ENCODE measurements at places on chromosomes 11 and 22. TPM values are rescaled to one million over a fixed set of nuclear protein-coding genes. Genes with fewer than 3 reads are reported as not detected.

GRCh38 chr11:2691991-2692875, 7.6 kb downstream of the KCNQ1OT1 start:
- H3K27ac ChIP-seq = peak overlapping the region; percentile 99
- peak; percentile 55 for DNase-seq
- peaks cover 4% of the 10 kb centered on the region for H3K36me3 ChIP-seq
- H3K4me1 ChIP-seq = peaks cover 94% of the 10 kb centered on the region
- H3K27me3 ChIP-seq = peaks cover 6% of the 10 kb centered on the region

- H3K27ac ChIP-seq = no peak overlapping the region
- DNase-seq = no peak
- no peaks in the 10 kb centered on the region for H3K36me3 ChIP-seq
- H3K4me1 ChIP-seq = peaks cover 15% of the 10 kb centered on the region
- no peaks in the 10 kb centered on the region for H3K27me3 ChIP-seq
These were observed 1351.1 kb downstream of the BRD1 start for GRCh38 chr22:48476577-48476976.

GRCh38 chr11:128645968-128646367, 47.9 kb upstream of the FLI1 start:
- H3K27me3 ChIP-seq = no peaks in the 10 kb centered on the region
- DNase-seq = no peak
- H3K36me3 ChIP-seq = no peaks in the 10 kb centered on the region
- H3K27ac ChIP-seq = no peak overlapping the region

DNA sequence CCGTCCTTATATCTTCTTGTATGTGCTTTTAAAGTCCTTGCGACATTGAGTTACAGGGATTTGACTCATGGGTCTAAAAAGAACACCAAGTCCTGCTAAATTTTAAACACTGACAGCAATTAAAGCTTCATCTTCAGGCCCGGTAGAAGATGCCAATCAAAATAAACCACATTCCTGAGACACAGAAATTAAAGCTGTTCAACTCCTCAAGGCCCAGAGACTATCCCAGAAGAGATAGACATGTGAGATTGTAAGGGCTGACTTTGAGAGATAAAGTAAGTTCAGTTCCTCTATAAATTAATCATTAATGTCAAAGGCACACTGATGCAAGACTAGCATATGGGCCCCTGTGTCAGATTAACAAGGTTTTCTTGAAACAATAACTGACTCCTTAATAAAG, 49.8 kb downstream of the OSBPL5 start:
- peaks cover 65% of the 10 kb centered on the region for H3K36me3 ChIP-seq
- H3K27ac ChIP-seq = no peak overlapping the region
- H3K4me1 ChIP-seq = no peaks in the 10 kb centered on the region
- H3K27me3 ChIP-seq = peaks cover 4% of the 10 kb centered on the region
- DNase-seq = no peak

DNA sequence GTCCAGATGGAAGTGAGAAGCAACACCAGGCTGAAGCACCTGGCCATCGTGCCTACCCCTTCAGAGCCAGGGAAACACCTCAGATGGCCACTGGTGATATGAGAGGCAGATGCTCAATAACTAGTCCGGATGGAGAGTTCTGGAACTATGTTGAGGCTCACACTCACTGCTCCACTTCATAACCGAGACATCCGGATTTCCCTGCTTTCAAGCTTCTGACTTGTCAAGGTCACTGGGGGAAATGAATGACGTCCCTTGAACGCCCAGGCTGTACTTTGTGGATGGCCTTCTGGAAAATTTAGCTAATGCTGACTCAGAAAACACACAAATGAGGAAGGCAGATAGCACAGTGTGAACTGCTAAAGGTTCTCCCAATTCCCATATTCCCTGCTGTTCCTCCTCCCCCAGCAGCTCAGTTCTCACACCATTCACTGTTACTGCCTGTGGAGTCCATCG, at the start of gene LYVE1:
Gene LYVE1 (minus strand): TSS at position 180 of the 456 bp plus-strand sequence. CDS start 133 bp downstream, at position 47.
- no peaks in the 10 kb centered on the region for H3K27me3 ChIP-seq
- H3K36me3 ChIP-seq = no peaks in the 10 kb centered on the region
- peaks cover 20% of the 10 kb centered on the region for H3K4me1 ChIP-seq
- no peak within 1 kb of the TSS for H3K27ac ChIP-seq
- no peak within 1 kb of the TSS for H3K4me3 ChIP-seq

DNA sequence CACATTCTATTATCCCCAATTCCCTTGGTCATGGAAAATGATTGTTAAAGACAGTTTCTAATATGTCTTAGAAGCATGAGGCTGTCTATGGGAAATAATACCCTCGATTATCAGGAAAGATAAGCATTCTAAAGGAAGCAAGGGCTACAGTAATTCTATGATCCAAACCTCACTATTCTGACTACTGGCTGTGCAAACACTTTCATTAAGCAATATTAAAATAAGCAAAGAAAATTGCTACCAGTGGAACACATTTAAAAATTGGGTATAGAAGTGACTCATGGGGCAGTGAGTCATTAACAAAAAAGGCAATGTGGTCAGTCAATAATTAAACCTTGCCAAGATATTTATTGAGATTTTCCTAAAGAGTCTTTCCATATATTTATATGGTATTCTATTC, 1415.2 kb upstream of the TENM4 start:
- no peak for DNase-seq
- no peaks in the 10 kb centered on the region for H3K36me3 ChIP-seq
- H3K4me1 ChIP-seq = 0 out of 2 replicates have a peak, but pooled peaks cover 3% of the 10 kb centered on the region
- H3K27ac ChIP-seq = no peak overlapping the region

DNA sequence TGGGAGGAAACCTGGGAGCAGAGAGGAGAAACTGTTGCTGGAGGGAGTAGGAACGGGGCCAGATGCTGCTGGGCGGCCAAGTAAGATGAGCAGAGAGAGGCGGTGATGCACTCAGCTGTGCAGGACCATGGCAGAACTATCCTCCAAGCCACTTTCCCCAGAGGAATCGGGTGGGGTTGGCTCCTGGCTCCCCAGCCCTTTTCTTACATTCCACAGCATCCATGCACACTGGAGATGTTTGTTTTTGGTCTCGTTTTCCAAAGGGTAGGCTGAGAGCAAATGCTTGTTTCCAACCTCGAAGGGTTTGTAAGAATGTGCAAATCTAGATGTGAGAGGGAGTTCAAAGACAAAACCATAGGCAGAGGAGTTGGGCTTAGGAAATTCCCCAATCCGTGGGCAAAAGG, 73.2 kb downstream of the DBX1 start:
- no peaks in the 10 kb centered on the region for H3K27me3 ChIP-seq
- DNase-seq = no peak
- H3K4me3 ChIP-seq = no peak overlapping the region
- peaks cover 72% of the 10 kb centered on the region for H3K36me3 ChIP-seq
- H3K27ac ChIP-seq = no peak overlapping the region

GRCh38 chr11:2980168-2980840, 11.8 kb downstream of the NAP1L4 start:
- no peak for DNase-seq
- H3K4me3 ChIP-seq = no peak overlapping the region
- peaks cover 37% of the 10 kb centered on the region for H3K36me3 ChIP-seq
- H3K27ac ChIP-seq = no peak overlapping the region
- peaks cover 13% of the 10 kb centered on the region for H3K4me1 ChIP-seq
- no peaks in the 10 kb centered on the region for H3K27me3 ChIP-seq

- H3K27ac ChIP-seq = no peak overlapping the region
- H3K4me1 ChIP-seq = peaks cover 21% of the 10 kb centered on the region
- H3K27me3 ChIP-seq = no peaks in the 10 kb centered on the region
- no peak overlapping the region for H3K4me3 ChIP-seq
- DNase-seq = no peak
These were observed 217.7 kb upstream of the CTSC start for GRCh38 chr11:88555018-88555828.

DNA sequence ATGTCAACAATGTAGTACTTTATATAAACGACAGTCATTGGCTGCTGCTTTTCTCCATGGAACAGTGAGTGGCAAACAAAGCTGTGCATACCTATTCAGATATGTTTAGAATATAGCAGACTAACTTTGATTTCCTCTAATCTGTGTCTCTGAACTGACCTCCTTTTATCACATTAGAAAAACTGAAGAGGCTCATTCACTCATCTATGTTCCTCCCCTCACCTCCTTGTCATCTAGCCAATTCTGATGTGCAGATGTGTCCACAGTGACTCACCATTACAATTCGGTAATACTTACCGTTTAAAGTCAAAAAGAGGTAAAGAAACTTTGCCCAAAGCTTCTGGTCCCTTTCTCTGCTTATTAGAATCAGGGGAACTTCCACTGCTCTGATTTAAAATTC, 51.5 kb upstream of the RPS13 start:
- no peaks in the 10 kb centered on the region for H3K4me1 ChIP-seq
- no peak overlapping the region for H3K4me3 ChIP-seq
- no peak for DNase-seq

GRCh38 chr22:20836987-20837823, 21.4 kb downstream of the PI4KA start:
- DNase-seq = no peak
- H3K4me1 ChIP-seq = peaks cover 20% of the 10 kb centered on the region
- H3K27ac ChIP-seq = no peak overlapping the region
- no peak overlapping the region for H3K4me3 ChIP-seq
- peaks cover 5% of the 10 kb centered on the region for H3K36me3 ChIP-seq

- no peaks in the 10 kb centered on the region for H3K27me3 ChIP-seq
- DNase-seq = peak; percentile 42
- peaks cover 2% of the 10 kb centered on the region for H3K36me3 ChIP-seq
- no peak overlapping the region for H3K27ac ChIP-seq
- no peak overlapping the region for H3K4me3 ChIP-seq
These were observed 18.9 kb downstream of the AP1B1 start for GRCh38 chr22:29369460-29369859.

DNA sequence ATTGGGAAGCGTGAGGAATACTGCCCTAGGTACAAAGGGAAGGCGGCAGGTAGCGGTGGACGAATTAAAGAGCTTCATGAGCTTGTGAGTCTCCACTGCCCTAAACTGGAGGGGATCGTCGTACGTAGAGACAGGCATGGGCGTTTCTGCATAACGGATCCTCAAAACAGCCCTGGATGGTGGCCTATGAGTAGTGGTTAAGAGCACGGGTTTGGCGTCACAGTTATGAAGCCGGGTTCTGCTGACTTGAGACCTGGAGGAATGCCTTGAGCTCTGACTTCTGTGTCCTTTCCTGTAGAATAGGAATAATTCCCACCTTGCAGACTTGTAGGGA, 335 bp downstream of the TMEM138 start:
- peak overlapping the region; percentile 98 for H3K27ac ChIP-seq
- H3K27me3 ChIP-seq = no peaks in the 10 kb centered on the region
- no peak for DNase-seq

DNA sequence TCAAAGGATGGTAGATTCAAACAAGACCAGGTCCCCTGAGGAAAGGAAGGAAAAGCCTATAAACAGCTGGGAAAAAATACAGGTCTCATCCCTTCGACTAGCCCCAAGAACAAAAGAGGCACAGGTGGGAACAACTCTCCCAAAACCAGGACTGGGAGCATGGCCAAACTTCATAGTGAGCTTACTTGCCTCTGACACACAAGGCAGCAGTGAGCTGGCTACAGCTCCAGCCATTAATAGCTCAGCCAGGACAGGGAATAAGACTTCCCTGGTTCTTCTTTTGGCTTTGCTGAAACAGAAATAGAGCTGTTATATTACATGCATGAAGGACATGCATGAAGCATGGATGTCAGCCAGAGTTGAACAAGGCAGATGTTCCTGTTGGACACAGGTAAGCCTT, at the start of gene OR10A2:
Gene OR10A2 (plus strand): TSS at position 97 of the 400 bp plus-strand sequence. CDS start 6,698 bp downstream, outside the sequence.
- H3K27me3 ChIP-seq = no peaks in the 10 kb centered on the region
- H3K4me1 ChIP-seq = peaks cover 11% of the 10 kb centered on the region
- H3K4me3 ChIP-seq = no peak within 1 kb of the TSS

- no peak for DNase-seq
- H3K27me3 ChIP-seq = no peaks in the 10 kb centered on the region
These were observed 18.9 kb downstream of the TPST2 start for GRCh38 chr22:26570864-26571525.

- H3K36me3 ChIP-seq = no peaks in the 10 kb centered on the region
- no peak overlapping the region for H3K4me3 ChIP-seq
- H3K27ac ChIP-seq = no peak overlapping the region
- no peak for DNase-seq
- H3K4me1 ChIP-seq = peaks cover 17% of the 10 kb centered on the region
- H3K27me3 ChIP-seq = no peaks in the 10 kb centered on the region
These were observed 58.1 kb downstream of the PHF21A start for GRCh38 chr11:46063138-46063537.

GRCh38 chr11:61799665-61800284, 7.1 kb downstream of the FEN1 start:
- H3K27me3 ChIP-seq = no peaks in the 10 kb centered on the region
- H3K4me3 ChIP-seq = no peak overlapping the region
- DNase-seq = no peak
- H3K36me3 ChIP-seq = peaks cover 59% of the 10 kb centered on the region
- H3K27ac ChIP-seq = 0 out of 2 replicates have a peak overlapping the region, but pooled peaks have one; percentile 68

DNA sequence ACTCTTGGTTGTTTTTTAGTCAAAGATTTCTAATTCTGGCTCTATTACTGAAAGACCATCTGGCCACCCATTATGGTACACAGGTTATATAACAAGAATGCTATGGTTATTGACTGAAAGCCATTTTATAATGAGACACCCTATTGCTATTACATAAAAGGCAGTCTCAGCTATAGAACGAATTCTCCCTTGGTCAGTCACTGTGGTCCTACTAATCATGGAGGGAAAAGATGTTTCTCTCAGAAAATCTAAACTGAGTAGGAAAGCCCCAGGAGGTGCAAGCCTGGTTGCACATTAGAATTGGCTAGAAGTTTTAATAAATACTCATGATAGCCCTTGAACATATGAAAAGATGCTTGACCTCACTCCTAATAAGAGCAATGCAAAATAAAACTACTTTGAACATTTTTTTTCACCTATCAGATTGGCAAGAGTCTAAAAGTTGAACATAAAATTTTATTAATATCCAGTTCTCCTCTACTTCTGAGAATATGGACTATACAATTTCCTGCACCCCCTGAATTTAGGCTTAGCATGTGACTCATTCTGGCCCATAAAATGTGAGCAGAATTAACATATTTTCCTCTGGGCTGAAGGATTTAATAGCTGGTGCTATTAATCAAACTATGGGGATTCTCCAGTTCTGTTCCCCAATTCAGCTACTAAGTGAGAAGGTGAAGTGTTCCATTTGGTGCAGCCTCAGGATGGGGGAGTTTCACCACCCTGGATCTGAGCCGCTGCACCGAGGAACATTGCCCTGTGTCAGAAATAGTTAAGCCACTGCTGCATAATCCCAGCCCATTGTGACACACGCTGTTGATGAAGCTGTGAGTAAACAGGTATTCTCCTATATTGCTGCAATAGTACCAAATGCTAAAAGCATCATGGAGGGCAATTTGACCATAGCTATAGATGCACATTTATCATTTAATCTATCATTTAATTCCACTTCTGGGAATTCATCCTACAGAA, 11.5 kb upstream of the CRKL start:
- no peaks in the 10 kb centered on the region for H3K36me3 ChIP-seq
- no peak overlapping the region for H3K4me3 ChIP-seq
- no peak for DNase-seq
- no peaks in the 10 kb centered on the region for H3K27me3 ChIP-seq

- no peak for DNase-seq
- H3K4me3 ChIP-seq = no peak overlapping the region
- 0 out of 2 replicates have a peak overlapping the region, but pooled peaks have one; percentile 5 for H3K27ac ChIP-seq
- H3K4me1 ChIP-seq = no peaks in the 10 kb centered on the region
These were observed 71.1 kb upstream of the BID start for GRCh38 chr22:17845327-17845726.

Gene COA4
- 107 TPM for total RNA-seq

Gene ACRV1
- total RNA-seq = not detected

Gene GAL3ST3
- total RNA-seq = 21.3 TPM

Gene MMP27
- not detected for total RNA-seq

Gene RFPL3
- total RNA-seq = not detected

Gene C22orf42
- total RNA-seq = 0.78 TPM

Gene RAG1
- 0.82 TPM for total RNA-seq

Gene CARD18
- not detected for total RNA-seq

Gene OR10A4
- not detected for total RNA-seq

Gene OR52N4
- 0.44 TPM for total RNA-seq

Gene CARD16
- not detected for total RNA-seq

Gene FSHB
- not detected for total RNA-seq

Gene MRE11
- 34.3 TPM for total RNA-seq

Gene MRGPRX4
- total RNA-seq = not detected

Gene ADAMTS15
- total RNA-seq = 3.7 TPM

All from WTC11 (cell line).